CD4-positive, alpha-beta T cell treated with Interleukin-6 at 100 ng/mL for 8 hours (primary cell): ENCODE measurements at places on chromosomes 4 and X.

DNA sequence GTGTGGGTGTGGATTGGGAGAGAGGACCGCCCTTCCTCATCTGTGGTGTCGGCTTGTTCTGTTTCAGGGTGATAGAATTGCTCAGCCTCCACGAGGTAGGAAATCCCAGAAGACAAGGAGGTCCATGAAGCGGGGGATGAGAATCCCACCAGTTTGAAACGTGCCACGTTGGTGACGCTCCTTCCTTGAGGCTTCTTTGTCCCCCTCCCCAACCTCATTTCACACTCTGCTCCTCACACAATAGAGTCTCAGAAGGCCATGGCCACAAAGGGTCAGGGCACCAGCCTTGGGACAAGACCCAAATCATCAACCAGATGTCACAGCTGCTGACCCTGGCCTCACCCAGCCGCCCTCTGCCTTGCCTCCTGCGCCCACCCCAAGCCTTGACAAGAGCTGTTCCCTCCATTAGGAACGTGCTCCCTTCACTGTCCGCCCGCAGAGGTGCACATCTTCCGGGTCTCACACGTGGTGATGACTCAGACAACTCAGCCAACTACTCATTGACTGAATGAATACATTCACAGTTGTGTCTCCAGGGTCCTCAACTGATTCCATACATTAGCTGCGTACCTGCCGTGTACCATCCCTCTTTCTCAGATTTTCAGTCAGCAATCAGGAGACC lies 18.3 kb downstream of the BLOC1S4 start:
- no peak for DNase-seq

- no peak for DNase-seq
These were observed 48.2 kb upstream of the SLIT2 start for GRCh38 chr4:20203508-20203907.

DNA sequence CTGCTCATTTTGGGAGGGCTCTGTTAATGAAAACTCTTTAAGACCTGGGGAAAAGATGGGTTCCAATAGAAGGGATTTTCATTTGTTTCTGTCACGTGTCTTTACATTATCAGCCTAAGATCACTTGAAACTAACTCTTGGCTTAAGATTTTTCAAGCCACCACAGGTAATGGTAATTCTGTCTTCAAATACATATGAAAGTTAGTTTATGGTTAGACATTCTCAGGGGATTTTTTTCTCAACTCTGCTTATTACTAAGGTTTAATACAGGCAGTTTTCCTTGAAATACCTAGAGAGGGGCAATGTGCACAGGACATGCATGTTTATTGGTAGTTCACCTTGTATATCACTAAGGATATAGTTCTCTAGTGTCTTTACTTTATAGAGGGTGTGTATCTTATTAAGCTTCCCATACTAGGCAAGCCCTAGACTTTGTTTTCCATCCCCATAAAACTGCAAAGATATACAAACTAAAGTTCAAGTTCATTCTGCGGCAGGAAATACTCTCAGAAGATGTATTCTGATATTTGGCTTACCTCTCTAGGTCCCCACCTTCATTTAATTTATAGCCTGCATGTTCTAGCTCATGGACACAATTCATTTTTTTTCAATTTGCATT lies 38.2 kb upstream of the MYOZ2 start:
- DNase-seq = no peak

DNA sequence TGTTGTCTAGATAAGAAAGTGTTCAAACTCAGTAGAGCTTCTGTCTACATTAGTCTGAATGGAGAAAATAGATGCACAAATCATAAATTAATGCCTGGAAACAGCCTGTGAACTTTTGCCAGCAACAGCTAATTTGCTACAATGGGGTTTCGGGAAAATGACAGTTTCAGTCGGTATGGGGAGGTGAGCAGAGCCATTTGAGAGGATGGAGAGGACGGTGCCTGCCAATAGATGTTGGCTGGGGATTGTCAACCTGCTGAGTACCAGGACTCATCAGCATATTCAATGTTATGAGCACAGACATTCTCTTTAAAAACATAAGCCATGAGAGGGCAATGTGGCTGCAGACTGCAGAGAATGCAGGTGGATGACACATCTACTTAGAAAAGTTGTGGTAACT lies 230.3 kb upstream of the PCDH18 start:
- DNase-seq = no peak

GRCh38 chr4:102362922-102363432 lies 17.7 kb upstream of the SLC39A8 start:
- no peak for DNase-seq

GRCh38 chr4:166726832-166727231 lies 507.5 kb downstream of the SPOCK3 start:
- no peak for DNase-seq

- DNase-seq = no peak
These were observed 76.2 kb downstream of the ARHGEF9 start for GRCh38 chrX:63708801-63709200.

GRCh38 chr4:109368661-109369060 lies 65.0 kb upstream of the SEC24B start:
- no peak for DNase-seq

- no peak for DNase-seq
These were observed 1.0 kb upstream of the LPAR4 start for GRCh38 chrX:78746496-78746895.

- DNase-seq = no peak
These were observed 170.3 kb downstream of the MOSPD2 start for GRCh38 chrX:15043538-15043937.

- DNase-seq = no peak
These were observed 43.2 kb downstream of the ZBTB49 start for GRCh38 chr4:4333265-4333706.

DNA sequence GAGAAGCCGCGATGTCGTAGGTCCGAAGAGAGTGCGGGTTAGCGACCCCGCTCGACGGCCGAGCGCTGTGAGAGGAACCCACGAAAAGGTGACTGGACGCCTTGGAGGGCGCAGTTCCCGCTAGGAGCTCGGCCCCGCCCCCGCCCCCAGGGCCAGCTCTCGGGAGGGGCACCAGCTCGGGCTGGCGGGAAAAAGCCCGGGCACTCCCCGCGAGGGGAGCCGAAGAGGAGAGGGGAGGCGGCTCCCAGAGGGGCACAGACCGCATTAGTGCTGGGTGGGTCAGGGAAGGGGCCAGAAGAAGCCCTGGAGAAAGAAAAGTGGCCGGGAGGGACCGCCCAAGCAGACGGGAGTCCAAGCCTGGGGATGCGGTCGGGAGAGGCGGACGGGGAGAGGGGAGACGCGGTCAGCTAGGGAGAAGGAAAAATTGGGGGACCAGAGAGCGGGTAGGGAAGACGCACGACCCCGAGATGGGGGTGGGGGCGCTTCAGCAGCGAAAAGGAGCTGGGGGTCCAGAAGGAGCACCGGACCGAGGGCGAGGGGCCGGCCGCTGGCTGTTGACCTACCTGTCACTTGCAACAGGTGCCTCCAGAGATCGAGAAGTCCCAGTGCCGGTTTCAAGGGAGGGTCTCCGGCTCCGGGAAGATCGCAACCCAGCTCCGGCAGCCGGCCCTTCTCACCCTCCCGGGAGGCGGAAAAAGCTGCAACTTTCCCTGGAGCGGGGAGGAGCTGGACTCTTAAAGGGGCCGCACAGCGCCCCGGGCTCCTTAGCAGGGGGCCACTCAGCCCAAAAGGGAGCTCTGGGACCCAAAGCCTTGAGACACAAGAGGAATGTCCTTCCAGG lies at the start of gene SYTL4:
Gene SYTL4 (minus strand): TSS at position 681 of the 841 bp plus-strand sequence. CDS start 30,084 bp downstream, outside the sequence.
- DNase-seq = no peak

DNA sequence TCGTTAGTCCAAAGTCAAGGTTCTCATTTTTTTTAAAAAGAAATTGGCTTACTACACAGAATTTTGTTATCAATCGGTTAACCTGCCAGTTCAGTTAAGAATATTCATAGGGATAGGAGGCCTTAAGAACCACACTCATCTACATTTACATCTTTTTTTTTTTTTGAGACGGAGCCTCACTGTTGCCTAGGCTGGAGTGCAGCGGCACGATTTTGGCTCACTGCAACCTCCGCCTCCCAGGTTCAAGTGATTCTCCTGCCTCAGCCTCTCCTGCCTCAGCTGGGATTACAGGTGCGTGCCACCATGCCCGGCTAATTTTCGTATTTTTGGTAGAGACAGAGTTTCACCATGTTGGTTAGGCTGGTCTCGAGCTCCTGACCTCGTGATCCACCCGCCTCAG lies 33.7 kb downstream of the ABCE1 start:
- DNase-seq = no peak

- no peak for DNase-seq
These were observed 68.6 kb downstream of the BEND4 start for GRCh38 chr4:42083816-42084215.

GRCh38 chr4:106414366-106414765 lies 45.8 kb upstream of the GIMD1 start:
- no peak for DNase-seq

- DNase-seq = no peak
These were observed 2535.3 kb downstream of the PCDH7 start for GRCh38 chr4:33255507-33255906.

GRCh38 chr4:52202931-52203330 lies 151.8 kb downstream of the SPATA18 start:
- no peak for DNase-seq

- DNase-seq = peak; percentile 24
These were observed 47.4 kb downstream of the MAMLD1 start for GRCh38 chrX:150410513-150410912.

GRCh38 chr4:175419236-175419718 lies 392.8 kb downstream of the GPM6A start:
- no peak for DNase-seq

DNA sequence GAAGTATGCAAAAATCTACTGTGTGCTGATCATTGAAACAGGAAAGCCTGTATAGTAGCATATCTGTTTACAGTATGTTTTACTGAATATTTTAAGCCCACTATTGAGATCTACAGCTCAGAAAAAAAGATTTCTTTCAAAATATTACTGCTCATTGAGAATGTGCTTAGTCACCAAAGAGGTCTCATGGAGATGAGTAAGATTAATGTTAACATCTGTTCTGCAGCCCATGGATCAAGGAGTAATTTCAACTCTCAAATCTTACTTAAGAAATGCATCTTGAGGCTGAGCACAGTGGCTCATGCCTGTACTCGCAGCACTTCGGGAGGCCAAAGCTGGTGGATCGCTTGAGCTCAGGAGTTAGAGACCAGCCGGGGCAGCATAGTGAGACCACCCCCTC lies 3.3 kb downstream of the RNF4 start:
- no peak for DNase-seq

GRCh38 chr4:104868533-104868932 lies 278.1 kb upstream of the TET2 start:
- no peak for DNase-seq

DNA sequence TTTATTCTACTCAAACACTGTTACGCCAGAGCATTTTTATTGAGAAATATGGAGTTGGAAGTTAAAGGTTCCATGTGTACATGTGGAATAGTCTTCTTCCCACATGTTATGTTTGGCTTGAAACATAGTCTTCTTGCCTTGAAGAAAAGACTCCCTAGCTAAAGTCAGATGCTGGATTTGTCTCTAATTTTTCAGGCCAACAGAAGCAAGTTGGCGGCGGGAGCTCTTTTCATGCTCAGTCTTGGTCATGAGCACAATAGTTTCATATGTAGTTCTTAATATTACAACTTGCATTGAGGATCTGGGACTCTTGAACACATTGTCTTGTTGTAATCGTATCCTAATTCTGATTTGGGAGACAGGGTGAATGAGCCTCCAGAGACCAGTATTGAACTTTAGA lies 19.4 kb downstream of the SEPTIN11 start:
- DNase-seq = no peak

- DNase-seq = no peak
These were observed 24.2 kb downstream of the ATP5ME start for GRCh38 chr4:649751-650310.

DNA sequence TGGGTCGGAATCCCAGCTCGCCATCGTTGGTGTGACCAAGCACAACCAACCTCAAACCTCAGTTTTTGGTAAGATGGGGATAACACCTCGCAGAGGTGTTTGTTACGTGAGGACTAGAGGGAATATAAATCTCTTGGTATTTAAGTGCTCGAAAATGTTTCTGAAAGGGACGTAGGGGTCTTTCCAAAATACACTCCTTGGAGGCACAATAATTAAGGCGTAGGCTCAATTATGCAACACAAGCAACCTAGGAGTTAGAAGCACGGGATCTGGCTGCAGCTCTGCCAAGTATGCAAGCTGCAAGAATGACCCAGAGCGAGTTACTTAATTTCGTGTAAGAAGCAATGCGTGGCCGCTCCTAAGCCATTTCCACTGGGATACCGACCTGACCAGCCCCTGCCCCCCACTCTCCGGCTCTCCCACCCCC lies 552 bp downstream of the ADH5 start:
- no peak for DNase-seq

DNA sequence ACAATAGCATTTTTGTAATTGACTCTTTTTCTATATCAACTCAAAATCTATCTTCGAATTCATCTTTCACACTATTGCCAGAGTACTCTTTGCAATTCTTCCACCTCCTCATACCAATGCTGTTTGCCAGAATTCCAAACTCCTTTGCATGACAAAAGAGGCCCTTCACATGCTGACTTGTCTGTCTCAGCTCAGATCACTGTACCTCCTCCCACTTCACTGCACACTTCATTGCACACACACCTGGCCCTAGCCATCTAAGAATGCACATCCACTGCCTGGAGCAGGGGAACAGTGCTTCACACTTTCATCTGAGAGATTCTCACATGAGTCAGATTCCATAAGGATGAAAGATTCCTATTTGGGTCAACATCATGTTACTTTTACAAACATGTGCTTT lies 56.5 kb downstream of the PRDM5 start:
- no peak for DNase-seq

- DNase-seq = no peak
These were observed 301.2 kb downstream of the PACRGL start for GRCh38 chr4:21001490-21001889.

- peak; percentile 41 for DNase-seq
These were observed 62.3 kb upstream of the CD99 start for GRCh38 chrX:2628751-2629315.

- no peak for DNase-seq
These were observed 67.4 kb downstream of the MANBA start for GRCh38 chr4:102693262-102693850.

DNA sequence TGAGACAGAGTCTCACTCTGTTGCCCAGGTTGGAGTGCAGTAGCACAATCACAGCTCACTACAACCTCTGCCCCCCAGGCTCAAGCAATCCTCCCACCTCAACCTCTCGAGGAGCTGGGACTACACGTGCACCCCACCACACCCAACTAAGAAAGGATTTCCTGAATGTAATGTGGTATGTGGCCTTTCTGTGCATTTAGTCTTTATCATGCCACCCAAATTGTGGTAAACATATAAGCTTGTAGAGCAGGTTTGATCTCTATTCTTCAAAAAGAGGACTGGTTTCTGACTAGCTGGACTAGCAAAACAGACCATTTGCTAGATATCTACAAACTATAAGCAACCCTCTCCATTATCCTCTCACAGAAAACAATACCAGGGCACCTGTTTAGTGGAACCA lies 33.6 kb downstream of the ELOVL6 start:
- DNase-seq = peak; percentile 19

GRCh38 chr4:21452931-21453330 lies 495.6 kb downstream of the KCNIP4 start:
- no peak for DNase-seq

DNA sequence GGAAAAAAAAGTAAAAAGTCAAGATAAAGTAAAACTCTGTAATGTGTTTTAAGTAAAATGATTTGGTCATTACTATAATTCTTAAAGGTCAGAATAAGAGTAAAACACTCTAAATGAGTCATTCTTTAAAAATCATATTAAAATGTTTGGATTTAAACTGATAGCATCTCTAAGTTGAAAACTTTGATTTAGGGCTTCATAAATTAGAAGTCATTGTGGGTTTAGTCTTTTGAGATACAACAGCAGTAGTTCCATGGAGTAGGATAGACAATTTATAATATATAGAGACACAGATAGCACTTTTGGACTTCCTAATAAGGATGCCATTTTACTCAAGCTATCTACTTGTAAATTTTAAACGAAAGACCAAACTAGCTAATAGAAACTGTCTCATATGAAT lies 77.1 kb upstream of the PABPC4L start:
- DNase-seq = no peak
